Stimulated activated CD4-positive, alpha-beta T cell treated with anti-CD3 and anti-CD28 coated beads, Interleukin-15, amount 100 ng/mL, for 24 hours (primary cell): ENCODE measurements at places on chromosomes 12 and 14.

DNA sequence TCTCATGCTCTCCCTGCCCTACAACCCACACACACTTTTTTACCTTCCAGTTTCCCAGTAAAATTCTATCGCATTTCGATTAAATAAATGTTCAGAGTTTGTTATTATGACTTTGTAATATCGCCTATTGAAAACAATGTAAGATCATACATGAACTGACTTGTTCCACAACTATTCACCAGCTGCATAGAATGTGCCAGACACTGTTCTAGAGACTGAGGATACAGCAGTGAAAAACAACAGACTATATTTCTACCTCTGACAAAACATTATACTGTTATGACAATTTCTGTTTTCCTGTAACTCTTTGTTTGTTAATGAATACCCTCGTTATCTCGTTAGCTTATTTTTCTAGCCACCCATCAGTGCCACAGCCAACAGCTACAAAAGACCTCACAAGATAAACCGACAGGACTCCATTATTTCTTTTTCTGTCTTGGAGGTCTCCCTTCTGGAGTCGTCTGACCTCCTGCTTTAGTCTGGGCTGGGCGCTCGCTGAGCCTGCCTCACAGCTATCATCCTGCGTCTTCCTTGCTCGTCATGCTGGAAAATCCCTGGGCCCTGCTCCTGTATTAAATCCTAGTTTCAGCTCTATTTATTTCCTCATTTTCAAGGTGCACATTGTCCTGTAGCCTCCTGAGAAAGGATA lies 498.9 kb downstream of the DIO2 start:
- no peak for DNase-seq

GRCh38 chr12:57738661-57739237 lies at the start of gene AGAP2:
Gene AGAP2, minus strand, starts transcription at chr12:57738742. Its CDS starts 496 bp downstream, at chr12:57738246.
- no peak for DNase-seq

- no peak for DNase-seq
Measured at GRCh38 chr12:123171967-123172366, 21.1 kb upstream of the PITPNM2 start.

GRCh38 chr12:99271071-99271470 lies 376.5 kb upstream of the GARIN6 start:
- no peak for DNase-seq

GRCh38 chr12:107990325-107990724 lies 138.8 kb upstream of the WSCD2 start:
- DNase-seq: peak; percentile 41

GRCh38 chr14:81476816-81477215 lies 56.8 kb downstream of the SEL1L start:
- no peak for DNase-seq

- no peak for DNase-seq
Measured at GRCh38 chr12:106739815-106740530, 34.5 kb upstream of the RIC8B start.

GRCh38 chr12:63103494-63104131 lies 47.4 kb downstream of the AVPR1A start:
- DNase-seq: peak; percentile 3

GRCh38 chr12:107912421-107913004 lies 138.0 kb downstream of the ASCL4 start:
- DNase-seq: peak; percentile 76

GRCh38 chr12:27841392-27841882 lies 61.4 kb upstream of the MANSC4 start:
- no peak for DNase-seq

DNA sequence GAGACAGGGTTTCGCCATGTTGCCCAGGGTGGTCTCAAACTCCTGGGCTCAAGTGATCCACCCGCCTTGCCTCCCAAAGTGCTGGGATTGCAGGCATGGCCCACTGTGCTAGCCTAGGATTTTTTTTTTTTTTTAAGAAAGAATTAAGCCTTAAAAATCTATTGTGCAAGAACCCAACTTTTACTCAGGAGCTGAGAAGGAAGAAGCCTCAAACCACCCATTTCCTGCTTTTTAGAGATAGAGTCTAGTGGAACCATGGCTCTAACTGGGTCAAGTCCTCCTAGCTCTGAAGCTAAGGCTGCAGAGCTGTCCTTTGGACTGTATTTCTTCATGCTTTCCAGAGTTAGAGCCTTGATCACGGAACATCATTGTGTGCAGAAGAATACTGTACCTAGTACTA lies 1.3 kb upstream of the TSFM start:
- DNase-seq: no peak

DNA sequence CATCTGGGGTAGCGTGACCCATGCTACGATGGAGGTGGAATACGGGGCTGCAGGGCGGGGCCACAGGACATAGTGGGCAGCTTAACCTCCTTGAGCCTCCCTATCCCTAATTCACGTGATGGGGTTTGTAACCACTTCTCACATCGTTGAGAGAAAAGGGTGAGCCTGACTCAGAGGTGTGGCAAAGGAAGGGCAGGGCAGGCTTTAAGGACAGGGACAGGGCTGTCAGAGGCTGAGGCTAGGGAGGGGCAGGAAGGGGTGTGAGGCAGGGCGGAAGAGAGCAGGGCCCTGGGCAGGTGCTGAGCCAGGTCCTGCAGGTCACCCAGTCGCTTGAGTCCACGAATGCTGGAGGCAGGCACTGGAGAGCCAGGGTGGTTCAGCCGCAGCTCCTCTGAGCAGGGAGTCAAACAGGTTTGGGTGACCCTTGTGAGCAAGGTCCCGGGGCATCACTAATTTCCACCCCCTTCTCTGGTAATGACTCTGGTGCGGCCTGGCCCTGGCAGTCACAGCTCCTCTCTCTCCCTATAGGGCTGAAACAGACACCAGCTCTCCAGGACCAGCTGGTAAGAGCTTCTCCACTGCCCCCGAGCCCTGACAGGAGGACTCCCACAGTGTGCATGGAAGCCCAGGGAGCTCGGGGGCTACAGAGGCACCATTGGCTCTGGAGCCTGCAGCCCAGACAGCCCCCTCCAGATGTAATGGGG lies 7.5 kb upstream of the AQP2 start:
- no peak for DNase-seq

DNA sequence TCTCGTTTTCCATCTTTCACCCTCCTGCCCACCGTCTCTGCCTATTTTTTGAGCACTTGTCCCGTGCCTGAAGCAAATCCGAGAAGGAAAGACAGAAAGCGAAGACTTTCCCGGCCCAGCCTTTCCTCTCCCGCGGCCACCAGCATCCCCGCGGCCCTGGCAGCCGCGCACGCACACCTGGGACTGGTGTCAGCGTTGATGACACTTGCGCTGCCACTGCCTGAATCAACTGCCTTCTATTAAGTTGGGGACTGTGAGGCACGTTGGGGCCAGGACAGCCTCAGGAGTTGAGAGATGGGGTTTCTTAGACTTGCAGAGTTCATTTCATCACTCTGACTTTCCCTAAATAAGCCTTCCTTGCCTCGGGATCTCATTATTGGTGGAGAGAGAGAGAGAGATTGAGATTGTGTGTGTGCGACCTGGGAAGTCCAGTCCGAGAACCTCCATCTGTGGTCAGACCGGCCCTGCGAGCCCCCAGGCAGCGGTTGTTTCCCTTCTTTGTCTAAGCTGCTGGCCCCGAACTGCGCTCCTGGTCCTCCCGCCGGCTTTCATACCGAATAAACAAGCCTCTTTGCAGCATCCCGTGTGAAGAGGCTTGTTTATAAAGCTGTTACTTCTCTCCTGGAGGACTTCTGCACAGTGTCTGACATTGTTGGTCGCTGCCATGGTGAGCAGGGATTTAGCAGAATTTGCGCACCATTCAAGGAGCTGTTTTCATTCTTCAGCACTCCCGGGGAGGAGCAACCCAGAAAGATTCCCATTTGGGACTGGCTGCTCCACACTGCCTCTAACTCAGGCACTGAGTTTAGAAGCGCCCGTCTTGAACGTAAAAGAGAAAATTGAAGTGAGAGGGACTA lies 1.5 kb downstream of the PDZRN4 start:
- DNase-seq: no peak

- DNase-seq: no peak
Measured at GRCh38 chr12:51851413-51852124, 3.1 kb upstream of the FIGNL2 start.

DNA sequence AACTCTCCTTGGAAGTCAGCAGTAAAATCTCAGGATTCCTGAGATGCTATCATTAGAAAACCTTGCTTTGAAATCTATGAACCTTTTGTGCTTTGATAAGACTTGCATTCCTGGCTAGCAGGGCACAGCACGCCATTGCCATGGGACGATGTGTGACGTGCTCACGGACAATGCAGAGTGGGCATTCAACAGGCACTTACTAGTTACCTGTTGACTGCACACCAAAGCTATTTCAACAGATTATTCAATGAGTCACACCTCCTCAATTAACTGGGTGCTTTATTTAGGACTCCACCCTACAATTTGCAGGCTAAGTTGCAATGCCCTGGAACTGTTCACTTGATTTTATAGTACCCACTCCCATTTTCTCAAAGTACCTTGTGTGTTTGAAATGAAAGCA lies 11.3 kb downstream of the NOS1 start:
- DNase-seq: no peak

DNA sequence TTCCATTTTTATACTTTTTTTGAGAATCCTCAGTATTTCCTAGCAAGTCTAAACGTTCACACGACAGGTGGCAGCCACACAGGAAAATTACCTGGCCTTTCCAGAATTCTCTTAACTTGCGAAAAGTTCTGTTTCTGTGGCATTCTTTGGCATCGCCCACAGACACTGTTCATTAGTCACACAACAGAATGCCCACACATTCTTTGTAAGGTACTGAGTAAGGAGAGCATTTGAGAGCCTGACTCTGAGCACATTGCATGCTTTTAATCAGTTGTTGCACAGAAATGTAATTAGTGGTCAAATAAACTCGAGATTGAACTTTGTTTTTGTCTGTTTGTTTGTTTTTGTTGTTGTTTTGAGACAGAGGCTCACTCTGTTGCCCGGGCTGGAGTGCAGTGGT lies 52.4 kb downstream of the LMNTD1 start:
- DNase-seq: no peak

- no peak for DNase-seq
Measured at GRCh38 chr14:95816539-95816938, 60.1 kb upstream of the TUNAR start.

DNA sequence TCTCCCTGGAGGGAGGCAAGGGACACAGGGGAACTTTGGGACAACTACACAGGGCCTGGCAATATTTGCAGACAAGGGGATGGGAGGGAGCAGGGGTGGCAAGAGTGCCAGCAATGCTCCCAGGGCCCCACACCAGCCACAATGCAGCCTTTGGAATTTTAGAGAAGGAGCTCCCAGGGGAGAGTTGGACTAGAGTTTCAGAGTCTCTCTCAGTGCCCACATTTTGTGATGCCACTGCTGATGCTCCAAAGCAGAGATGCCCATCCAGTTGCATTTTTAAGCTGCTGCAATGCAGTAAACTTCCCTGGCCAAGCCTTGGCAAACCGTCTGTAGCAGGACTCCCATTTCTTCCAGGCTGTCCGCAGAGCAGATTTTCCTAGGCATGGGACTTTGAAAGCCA lies 98.9 kb downstream of the ZFP36L1 start:
- no peak for DNase-seq

- DNase-seq: no peak
Measured at GRCh38 chr14:83294941-83295340, 1761.3 kb upstream of the SEL1L start.

- peak; percentile 96 for DNase-seq
Measured at GRCh38 chr14:34539407-34540180, at the start of gene EAPP. Gene EAPP, minus strand, starts transcription at chr14:34539701. Its CDS starts 73 bp downstream, at chr14:34539628.

DNA sequence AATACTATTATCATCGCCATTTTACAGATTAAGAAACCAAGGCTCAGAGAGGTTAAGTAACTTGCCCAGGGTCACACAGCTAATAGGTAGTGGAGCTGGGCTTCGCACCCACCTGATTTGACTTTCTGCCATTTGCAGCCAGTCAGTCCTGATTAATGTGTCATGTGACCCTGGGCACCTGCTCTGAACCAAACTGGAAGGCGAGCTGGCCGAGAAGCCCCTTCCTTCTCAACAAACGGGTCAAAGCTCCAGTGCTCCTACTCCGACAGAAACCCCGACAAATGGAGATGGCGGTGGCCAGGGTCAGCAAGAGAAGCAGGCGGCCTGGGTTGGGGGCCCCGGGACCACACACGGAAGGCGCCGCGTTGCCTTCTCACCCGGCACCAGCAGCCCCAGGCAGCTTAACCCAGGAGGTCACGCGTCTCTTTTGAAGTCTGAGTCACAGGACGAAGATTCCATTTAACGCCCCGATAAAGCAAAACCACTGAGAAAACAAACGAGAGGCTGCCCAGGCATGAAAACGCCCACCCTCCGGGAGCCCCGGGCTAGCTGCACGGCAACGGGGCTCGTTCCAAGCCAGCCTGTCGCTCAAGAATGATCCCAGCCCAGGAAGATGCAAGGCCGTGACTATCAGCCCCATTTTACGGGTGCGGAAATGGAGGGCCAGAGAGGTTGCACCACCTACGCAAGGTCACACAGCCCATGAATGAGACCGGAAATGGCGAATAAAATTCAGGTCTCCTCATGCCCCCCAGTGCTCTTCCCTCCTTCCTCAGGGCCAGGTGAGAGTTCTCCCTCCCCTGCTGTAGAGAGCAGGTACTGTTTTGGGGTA lies 124.8 kb downstream of the SCARB1 start:
- peak; percentile 21 for DNase-seq

- no peak for DNase-seq
Measured at GRCh38 chr14:53016919-53017318, 66.1 kb upstream of the FERMT2 start.

GRCh38 chr14:102907303-102907844 lies 15.1 kb upstream of the AMN start:
- DNase-seq: no peak

- DNase-seq: peak; percentile 54
Measured at GRCh38 chr12:12807970-12808702, 5.0 kb upstream of the DDX47 start.

- DNase-seq: no peak
Measured at GRCh38 chr12:106193394-106194215, 54.2 kb downstream of the CKAP4 start.

DNA sequence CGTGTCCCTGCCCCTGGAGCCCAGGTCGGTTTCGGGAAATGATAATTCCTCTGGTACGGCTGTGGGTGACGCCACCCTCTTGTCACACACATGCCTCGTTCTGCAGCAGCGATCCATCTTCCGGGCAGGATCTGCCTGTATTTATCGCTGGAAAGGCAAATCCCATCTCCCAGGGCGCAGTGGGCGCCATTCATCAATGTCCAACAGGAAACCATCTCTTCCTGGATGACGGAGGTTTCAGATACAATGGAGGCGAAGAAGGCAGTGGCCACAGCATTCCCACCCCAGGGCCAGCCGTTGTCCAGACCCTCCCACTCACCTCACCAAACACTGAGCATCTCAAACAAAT lies 74.2 kb downstream of the NOC4L start:
- no peak for DNase-seq

DNA sequence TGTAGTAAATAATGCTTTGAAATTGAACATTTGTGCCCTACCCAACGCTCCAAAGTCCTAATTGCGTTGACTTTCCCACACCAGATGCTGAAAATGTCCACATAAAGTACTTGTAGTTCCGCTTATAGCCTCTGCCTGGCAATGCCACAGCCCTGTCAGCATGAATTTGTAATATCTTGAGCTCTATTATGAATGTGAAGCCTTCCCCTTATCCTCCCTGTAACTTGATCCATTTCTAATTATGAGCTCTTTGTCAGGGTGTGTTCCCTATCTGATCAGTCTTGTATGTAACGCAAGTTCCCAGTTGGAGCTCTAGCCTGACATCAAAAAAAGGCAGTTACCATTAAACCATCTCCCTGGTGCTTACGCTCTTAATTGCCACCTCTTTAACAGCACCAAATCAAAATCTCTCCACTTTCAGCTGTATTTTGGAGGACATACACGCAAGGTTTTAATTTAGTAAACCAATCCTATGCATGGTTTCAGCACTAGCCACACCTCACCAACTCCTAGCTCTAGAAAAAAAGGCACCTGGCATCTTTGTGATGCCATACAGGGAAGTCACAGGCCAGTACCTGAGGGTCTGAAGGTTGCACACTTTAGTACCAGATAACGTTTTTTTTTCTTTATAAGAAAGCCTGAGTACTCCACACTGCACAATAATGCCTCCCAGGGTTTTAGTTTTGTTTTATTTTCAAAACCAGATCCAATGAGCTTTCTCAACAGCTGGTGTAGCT lies 69.3 kb downstream of the EEA1 start:
- DNase-seq: no peak
